ENCODE measurements at places on chromosomes 11 and 22.

DNA sequence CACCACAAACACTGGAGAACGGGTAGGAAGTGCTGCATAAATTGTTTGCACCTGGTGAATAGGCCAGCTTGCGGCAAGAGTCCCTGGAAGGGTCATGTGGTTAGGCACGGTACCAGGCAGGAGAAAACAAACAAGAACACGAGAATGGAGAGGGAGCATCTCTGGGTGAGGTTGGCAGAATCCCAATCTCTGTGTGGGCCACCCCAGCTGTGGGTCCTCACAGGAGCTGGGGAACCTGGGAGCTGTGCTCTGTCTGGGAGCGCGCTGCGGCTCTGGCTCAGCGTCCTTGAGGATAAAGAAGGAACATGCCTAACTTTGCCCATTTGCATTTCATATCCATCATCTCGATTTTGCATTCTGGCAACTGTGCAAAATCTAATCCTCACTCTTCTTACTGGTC is 46.1 kb upstream of the JAM3 start:
- DNase-seq = no peak

DNA sequence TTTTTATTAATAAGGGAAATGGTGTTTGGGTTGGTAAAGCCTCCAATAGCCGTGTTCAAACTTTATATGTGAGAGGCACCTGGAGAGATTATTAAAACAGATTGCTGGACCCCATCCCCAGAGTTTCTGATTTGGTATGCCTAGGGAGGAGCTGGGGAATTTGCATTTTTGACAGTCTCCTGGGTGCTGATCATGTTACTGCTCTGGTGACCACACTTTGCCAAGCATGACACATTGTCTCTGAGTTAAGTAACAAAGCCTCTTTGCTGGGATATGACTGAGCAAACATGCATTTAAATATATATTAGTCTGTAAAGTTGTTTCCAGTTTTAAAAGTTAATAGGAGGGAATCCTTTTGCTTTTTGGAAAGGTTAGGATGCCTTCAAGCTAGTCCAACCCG is 140.4 kb downstream of the NAV2 start:
- no peak for DNase-seq

GRCh38 chr11:41720761-41721160 is 261.3 kb upstream of the LRRC4C start:
- no peak for DNase-seq

DNA sequence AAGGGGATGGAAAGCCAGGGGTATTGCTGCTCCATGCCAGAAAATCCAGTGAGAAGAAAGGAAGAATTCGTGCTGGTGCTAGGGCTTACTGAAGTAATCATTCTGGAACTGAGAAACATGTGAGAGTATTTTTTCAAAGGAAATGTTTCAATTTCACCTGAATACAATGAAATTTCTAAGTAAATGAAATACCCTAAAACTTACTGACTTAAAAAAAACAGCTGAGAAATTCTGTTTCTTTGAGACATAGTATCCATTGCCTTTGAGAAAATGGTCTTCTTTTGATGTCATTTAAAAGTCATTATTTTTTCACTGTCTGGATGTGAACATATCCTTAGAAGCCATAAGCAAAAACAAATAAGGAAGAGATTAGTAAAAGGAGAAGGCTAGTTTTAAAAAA is at the start of gene OR51V1:
Gene OR51V1, minus strand, starts transcription at position 101 of the 400 bp plus-strand sequence. Its CDS starts 0 bp downstream, at position 101.
- DNase-seq = no peak

DNA sequence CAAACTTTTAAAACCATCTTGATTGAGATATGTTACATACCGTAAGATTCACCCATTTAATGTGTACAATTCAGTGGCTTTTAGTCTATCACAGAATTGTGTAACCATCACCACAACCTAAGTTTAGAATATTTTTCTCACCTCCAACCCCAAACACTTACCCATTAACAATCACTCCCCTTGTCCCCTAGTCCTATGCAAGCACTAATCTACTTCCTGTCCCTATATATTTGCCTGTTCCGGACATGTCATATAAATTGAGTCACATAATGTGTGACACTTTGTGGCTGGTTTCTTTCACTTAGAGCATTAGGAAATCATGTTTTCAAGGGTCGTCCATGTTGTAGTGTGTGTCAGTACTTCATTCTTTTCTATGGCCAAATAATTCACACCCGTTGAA is 38.8 kb downstream of the RASSF10 start:
- no peak for DNase-seq

DNA sequence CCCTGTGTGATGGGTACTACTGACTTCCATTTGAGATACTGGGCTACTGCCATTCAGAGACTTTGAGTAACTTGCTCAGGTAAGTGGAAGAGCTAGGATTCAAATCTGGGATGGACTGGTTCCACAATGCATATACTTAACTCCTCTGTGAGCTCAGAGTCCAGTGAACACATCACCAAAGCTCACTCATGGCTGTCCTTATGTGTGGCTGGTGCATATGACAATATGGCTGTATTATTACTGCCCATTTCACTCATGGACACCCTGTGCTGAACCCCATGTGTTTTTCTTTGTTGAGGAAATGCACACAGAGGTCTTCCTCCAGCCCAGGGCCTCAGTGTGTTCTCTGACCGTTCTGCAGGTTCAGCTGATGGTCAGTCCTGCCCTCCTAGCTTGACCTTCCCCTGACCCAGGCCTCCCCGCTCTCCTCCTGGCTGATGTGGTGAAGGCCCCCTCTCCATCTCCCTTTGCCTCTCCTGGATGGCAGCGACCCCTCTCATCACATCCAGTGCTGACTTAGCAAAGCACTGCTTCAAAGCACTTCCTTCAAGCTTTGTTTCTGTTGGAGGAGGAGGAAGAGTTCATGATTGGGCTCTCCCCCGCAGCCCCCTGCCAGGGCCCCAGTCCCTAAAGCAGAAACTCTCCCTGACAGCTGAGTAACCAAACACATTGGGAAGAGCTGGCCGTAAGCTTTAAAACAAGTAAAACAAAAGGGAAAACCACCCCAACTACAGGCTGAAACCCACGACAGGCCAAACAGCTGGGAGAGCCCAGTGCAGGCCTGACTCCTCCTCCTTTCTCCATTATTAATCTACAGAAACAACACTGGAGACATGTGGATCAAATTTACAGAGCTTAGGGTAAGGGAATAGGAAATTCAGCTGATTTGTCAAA is 101.2 kb downstream of the NAT10 start:
- DNase-seq = no peak

- no peak for DNase-seq
Observed at GRCh38 chr22:36355362-36355761, 32.4 kb downstream of the MYH9 start.

GRCh38 chr11:1298695-1299492 is 10.5 kb downstream of the TOLLIP start:
- DNase-seq = no peak

DNA sequence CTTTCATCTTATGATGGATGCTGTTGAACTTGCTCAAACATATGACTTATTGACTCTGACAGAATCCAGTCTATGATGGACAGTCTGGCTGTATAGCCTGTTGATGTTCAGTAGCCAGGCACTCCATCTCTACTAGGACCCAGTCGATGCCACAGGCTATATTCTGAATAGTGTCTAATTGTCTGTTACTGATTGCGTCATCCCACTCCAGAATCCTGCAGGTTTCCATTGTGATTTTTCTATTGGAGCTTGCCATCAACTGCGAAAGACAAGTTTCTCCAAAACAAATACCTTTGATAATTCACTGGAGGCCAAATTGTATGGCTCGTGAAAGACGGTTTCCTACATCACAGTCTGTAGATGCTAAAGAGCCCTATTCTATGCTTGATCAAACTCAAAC is 481.7 kb upstream of the CHORDC1 start:
- no peak for DNase-seq

GRCh38 chr11:1354125-1354938 is 35.4 kb upstream of the BRSK2 start:
- DNase-seq = no peak

- DNase-seq = no peak
Observed at GRCh38 chr11:12682737-12683500, 8.7 kb downstream of the TEAD1 start.

DNA sequence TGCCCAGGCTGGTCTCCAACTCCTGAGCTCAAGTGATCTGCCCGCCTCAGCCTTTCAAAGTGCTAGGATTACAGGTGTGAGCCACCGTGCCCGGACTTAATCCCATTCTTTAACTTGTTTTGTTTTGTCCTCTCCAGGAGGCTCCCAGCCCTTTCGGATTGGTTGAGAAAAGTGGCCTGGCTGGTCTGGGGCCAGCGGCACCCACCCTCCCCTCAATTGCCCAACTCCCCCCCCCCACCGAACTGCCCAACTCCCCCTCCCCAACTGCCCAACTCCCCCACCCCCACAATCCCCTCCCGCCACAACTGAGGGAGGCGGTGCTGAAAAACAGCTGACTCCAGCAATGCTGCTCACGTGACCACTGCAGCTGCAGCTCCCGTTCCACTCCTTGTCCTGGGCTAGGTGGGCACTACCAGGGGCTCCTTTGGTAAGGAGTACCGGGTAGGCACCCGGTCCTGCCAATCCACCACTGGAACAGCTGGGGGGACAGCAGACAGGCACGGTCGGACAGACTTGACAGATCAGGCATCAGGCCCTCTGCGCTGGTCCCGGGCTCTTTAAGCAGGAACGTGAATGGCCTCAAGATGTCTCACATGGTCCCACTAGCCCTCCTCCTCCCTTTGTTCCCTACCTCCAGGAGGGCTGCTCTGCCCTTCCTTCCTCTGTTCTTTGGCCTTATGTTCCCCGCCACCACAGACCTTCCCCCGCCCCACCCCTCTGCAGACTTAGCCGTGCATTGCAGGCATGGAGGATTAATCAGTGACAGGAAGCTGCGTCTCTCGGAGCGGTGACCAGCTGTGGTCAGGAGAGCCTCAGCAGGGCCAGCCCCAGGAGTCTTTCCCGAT is at the start of gene TCN2:
Gene TCN2, plus strand, starts transcription at position 720 of the 845 bp plus-strand sequence. CDS start 158 bp downstream, outside the sequence.
- no peak for DNase-seq

DNA sequence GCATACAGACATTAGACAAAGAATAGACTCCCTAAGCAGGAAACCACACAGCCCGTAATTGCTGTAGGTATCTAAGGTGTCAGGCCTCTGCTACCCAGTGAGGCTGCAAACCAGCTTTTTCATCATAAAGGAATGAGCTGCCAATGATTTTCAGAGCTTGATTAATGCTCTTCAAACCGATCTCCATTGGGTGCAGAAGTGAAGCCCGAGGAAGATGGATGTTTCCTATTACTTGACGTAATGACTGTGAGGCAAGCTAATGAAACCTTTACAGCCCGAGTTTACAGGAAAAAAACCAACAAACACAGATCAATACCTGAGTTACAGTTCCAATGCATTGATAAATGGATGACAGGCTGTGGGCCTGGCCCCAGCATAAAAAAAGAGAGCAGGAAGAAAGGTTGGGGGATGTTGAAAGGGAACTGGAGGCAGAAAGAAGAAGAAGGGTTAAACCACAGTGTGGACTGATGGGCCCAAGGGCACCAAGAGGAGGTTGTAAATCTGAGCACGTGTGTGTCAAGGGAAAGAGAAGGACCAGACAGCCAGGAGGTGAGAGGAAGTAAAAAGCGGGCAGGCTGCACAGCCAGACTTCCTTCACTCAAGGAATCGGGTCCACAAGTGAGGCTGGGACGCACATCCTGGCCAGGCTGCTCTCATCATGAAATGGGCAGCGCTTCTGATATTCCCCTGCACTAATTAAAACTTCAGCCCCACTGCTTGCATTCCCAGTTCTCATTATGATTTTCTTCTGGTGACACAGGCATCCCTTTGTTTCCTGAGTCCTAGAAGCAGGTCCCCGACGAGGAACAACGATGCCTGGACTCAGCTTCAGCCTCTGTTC is 70.6 kb upstream of the NTM start:
- no peak for DNase-seq

DNA sequence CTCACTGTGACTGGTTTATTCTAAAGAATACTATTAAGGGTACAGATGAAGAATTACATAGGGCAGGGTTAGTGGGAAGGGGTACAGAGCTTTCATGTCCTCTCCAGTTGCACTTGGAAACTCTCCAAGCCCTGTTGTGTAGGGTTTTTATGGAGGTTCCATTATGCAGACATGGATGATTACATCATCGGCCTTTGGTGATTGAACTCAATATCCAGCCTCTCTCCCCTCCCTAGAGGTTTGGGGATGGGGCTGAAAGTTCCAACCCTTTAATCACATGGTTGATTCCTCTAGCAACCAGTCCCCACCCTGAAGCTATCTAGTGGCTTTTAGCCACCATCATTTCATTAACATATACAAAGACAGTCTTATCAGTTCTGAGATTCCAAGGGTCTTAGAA is 472.6 kb downstream of the BUD13 start:
- no peak for DNase-seq

GRCh38 chr11:124868331-124869274 is 3.4 kb downstream of the ROBO3 start:
- no peak for DNase-seq

DNA sequence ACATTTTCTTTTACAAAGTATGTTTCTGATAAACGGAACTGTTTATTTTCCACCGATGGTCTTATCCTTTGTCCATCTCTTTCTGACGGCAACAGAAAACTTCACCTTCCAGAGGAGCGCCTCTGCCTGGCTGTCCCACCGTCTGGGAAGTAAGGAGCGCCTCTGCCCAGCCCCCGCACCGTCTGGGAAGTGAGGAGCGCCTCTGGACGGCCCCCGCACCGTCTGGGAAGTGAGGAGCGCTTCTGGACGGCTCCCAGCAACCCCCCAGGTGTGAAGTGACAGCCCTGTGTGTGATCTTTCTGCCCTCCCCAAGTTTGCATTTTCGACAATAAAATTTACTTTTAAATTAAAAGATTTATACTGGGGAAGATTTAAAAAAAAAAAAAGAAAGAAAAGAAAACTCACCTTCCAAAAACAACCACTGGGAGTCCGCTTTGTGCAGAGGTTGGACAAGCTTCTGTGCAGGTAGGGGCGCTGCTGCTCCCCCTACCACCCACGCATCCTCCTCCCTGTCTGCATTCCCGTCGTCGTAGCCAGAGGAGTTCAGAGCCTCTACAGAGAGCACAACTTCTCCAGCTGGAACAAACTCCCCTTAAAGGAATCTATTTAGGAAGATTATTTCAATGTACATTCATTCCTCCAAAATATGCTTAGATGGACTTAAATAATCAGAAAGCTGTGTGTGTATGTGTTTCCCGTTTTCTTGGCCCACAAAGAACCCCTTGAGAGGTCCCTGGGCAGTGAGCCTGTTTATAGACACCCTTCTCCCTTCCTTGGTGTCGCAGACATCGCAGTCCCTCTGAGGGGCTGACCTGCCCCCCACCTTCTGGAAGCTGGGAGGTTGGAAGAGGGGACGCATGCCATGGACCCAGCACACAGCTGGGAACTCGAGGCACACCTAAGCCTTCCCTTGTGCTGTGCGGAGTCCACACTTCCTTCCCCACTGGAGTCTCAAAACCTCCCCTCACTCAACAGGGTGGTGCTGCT is 849 bp upstream of the APOBEC3B start:
- DNase-seq = no peak

- DNase-seq = no peak
Observed at GRCh38 chr11:100592619-100593260, 94.3 kb upstream of the ARHGAP42 start.

GRCh38 chr11:1479678-1480118 is 6.9 kb downstream of the MOB2 start:
- no peak for DNase-seq

DNA sequence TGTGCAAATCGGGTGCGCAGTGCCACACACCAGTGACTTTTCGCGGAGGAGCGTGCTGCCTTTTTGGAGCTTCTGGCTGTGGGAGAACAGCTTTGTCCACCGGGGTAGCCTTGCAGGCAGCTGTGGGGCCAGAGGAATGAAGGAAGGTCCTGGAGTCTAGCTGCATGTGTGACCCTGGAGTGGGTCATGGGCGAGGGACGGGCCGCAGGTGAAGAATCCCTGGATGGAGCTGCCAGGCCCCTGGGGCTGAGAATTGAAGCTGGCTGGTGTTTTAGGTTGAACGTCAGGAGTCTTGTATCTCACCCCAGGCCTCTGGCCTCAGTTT is 8.6 kb downstream of the CCND1 start:
- no peak for DNase-seq

All from activated CD8-positive, alpha-beta memory T cell treated with anti-CD3 and anti-CD28 coated beads, Interleukin-2, amount 50 U/mL, for 4 hours (primary cell).